ENCODE measurements at places on chromosomes 1 and 21.

- DNase-seq = peak; percentile 14
These were observed 974.8 kb downstream of the ADGRL2 start for GRCh38 chr1:82775406-82776000.

DNA sequence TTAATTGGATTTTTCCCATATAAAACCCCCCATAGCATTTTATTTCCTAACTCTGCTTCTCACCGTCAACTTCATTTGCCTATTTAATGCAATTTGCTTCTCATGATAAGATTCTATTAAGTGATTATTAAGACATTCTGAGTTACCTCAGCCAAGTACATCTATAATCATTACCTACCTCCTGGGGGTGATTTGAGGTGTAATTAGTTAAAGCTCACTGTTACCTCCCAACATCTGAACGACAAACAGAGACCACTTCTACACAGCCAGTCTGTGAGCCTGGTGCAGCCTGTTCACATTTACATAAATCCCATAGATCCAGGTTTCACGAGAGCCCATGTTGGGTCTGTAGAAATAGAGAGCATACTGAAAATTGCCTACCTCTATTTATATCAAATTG is 65.7 kb upstream of the SSX2IP start:
- DNase-seq = no peak

- DNase-seq = peak; percentile 5
These were observed 29.3 kb downstream of the TNNT2 start for GRCh38 chr1:201348211-201348566.

DNA sequence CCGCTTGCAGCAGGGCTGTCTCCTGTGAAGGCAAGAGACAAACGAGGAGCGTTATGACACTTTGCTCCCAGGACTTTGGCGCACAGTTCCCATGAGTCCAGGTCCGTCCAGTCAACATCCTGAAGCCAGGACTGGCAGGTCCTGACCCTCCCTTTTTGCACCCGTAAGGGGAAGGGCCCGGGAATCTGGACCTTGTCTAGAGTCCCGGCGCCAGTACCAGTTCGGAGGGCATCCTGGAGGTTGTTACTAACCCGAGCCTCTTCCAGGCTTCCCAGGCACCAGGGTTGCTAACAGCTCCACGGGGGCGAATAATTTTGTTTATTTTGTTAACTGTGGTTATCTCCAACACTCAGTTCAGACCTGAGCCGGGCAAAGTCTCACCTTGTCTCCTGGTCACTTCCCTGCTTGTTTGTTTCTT is 682 bp upstream of the RWDD3 start:
- no peak for DNase-seq

DNA sequence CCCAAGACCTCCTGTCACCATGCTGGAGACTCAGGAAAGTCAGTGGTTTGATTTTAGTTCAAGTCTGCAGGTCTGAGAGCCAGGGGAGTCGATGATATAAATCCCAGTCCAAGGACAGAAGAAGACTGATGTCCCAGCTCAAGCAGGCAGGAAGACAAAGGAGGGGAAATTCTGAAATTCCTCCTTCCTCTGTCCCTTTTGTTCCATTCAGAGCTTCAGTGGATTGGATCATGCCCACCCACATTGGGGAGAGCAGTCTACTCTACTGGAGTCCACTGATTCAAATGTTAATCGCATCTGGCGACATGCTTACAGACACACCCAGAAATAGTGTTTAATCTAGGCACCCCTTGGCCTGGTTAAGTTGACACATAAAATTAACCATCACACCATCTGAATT is 7.2 kb upstream of the ADAMTS1 start:
- no peak for DNase-seq

DNA sequence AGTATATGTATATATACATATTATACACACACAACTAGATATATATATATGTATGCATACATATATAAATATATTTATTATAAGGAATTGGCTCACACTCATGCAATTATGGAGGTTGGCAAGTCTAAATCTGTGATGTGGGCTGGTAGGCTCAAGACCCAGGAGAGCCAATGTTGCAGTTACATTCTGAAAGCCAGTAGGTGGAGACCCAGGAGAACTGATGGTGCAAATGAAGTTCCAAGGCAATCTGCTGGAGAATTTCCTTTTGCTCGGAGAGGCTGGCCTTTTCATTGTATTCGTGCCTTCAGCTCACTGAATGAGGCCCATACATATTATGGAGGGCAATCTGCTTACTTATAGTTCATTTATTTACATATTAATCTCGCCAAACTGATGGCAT is 9.4 kb downstream of the IVL start:
- no peak for DNase-seq

DNA sequence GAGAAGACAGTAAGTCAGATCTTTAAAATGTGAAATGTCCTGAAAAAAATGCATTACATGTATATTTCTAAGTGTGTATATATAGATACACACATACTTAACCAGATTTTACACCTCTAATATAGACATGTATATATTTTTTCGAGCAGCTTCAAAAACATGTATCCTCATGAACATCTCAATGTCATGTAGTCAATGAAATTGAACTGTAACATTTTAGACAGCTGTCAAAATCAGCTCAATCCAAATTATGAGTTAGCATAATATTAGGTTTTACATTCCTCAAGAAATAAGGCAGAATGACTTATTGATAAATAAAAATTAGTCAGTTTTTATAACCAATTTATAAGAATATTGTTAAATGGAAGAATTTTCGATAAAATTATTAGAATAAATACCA is 665.7 kb downstream of the BRINP3 start:
- no peak for DNase-seq

- DNase-seq = no peak
These were observed 77.6 kb upstream of the PGBD5 start for GRCh38 chr1:230503726-230504125.

DNA sequence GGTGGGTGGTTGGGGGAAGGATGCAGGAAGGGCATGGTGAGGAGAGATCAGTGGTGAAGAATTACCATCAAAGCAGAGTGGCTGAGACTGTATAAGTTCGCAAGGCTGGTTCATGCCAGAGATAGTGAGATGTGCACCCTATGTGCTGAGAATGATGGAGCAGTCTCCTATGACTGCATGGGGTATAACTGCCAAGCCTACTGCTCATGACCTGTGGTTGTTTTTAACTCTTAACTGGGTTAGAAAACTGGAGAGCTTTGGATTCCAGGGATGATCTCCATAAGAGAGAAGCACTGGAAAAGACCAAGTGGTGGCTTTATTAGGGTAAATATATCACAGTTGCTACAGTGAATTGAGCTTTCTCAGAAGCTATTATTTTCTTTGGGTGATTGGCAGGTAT is 16.2 kb downstream of the WNT2B start:
- DNase-seq = no peak

DNA sequence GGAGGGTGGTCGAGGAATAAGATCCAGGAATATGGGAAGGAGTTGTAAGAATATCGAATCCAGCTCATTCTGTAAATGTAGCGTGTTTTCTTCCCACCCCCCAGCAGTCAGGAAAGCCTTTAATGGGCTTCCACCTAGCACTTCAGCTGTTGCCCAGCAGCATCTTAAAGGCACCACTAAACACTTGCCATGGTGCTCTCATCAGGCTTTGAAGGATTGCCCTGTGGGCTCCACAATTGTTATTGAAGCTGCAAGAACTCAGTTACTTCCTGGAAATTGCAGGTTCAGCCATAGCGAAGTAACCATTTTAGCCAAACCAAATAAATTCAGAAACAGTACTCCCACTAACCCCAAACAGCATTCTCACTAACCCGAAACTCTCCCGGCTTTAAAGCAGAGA is 511.2 kb downstream of the PLPP3 start:
- no peak for DNase-seq

DNA sequence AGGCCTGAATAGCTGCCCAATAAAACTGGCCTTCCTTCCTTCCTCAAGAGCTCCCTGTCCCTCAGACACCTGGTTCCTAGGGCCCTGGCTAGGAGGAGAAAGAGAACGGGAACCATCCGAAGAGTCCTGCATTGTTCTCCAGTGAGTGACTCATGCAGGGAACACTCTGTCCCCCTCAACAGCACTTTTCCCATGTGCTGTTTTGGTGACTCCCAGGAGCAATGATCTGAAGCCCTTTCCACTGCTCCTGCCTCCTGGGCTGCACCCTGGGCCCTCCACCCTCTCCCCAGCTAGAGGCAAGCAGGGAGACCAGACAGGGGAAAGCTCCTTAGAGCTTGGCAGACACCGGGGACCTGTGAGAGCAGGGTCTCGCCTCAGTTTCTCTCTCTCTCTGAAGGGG is 18.9 kb downstream of the TNNT2 start:
- DNase-seq = no peak

- DNase-seq = no peak
These were observed 25.9 kb upstream of the RAP1A start for GRCh38 chr1:111593403-111594305.

DNA sequence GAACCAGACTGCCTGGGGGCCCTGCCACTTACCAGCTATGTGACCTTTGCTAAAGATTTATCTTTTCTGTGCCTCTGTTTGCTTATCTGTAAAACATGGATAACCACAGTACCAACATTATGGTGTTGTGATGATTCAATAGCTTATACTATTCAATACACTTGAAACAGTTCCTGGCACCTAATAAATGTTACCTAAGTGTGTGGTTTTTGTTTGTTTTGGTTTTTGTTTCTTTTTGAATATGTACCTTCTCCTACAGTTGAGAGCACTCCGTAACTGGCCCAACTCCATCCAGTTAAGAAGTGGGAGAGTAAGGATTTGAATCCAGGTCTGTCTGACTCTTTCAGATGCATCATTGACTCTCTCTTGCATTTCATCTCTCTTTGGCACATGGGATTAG is 125.8 kb upstream of the C8B start:
- no peak for DNase-seq

DNA sequence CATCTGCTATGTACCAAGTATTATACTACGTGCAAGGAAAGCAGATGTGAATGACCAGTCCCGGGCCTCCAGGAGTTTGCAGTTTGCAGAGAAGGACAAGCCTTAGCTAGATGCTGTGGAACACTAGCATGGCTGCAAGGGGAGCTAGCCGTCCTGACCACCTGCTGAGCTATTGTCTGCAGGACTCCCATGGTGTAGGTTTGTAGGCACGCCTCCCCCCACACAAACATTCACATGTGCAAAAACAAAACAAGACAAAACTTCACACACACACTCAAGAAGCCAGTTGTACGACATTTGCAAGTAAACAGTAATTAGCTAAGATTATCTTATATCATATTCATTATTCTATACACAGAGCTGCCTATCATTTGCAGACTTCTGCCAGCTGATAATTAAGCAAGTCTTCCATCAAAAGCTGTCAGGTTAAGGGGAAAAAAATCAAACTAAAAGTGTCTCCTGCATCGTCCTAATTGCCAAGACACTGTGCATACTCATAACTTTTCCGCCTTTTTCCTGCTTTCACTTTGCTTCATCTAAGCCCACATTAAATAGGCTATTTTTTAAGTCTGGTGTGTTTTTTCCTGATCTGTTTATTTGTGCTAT is 10.7 kb upstream of the HNRNPU start:
- no peak for DNase-seq

- no peak for DNase-seq
These were observed 36.5 kb downstream of the CHRM3 start for GRCh38 chr1:239422818-239423217.

DNA sequence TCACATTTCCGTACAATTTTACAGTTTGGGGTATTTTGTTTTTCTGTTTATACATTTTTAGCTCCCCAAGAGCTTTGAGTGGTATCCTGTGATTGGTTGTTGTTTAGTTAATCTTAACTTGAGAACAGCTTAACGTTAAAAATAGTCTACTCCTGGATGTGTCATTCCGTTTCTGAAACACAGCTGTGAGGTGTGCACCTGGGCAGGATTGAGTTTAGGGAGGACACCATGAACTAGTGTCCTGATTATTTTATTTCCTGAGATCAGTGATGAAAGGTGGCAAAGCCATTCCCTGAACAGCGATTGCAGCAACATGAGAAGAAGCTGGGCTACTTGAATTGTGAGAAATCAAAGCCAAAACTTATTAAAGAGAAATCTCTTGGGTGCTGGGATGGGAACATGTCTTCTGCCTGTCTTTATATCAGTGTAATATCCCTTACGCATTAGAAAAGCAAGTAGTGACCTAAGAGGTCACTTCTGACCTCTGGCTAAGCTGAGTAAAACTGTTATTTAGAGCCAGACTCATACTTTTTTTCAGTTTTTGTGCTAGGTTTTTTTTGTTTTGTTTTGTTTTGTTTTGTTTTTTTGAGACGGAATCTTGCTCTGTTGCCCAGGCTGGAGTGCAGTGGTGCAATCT is 43.4 kb downstream of the ZBTB40 start:
- no peak for DNase-seq

- no peak for DNase-seq
These were observed 29.7 kb upstream of the C8B start for GRCh38 chr1:56995414-56996100.

- peak; percentile 57 for DNase-seq
These were observed 3.7 kb upstream of the FNDC7 start for GRCh38 chr1:108708691-108709660.

DNA sequence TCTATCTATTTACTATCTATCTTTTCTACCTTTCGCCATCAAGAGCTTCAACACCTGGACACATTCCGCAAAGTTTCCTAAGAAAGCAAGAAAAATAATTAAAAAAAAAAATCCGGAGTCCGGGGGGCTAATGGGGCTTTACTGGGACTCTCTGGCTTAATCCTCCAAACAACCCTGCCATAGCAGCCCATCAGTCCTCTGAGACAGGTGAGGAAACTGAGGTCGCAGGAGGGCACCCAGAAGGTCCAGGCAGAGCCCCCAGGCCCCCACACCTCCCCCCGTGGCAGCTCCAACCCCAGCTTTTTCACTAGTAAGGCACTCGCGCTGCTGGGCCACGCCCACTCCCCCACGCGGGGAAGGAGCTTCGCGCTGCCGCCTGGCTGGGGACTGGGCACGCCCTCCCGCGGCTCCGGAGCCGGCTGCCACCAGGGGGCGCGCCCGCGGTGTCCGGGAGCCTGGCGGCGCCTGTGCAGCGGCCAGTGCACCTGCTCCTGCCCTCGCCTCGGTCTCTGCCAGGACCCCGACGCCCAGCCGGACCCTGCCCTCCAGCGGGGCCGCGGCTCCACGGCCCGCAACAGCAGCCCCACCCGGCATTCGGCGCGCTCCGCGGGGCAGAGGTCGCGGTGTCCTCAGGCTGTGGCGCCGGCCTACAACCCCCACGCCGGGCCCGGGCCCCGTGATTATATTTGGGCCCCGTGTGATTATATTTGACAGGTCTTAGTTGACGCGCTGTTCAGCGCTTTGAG is 54.1 kb upstream of the SAMD11 start:
- peak; percentile 86 for DNase-seq

DNA sequence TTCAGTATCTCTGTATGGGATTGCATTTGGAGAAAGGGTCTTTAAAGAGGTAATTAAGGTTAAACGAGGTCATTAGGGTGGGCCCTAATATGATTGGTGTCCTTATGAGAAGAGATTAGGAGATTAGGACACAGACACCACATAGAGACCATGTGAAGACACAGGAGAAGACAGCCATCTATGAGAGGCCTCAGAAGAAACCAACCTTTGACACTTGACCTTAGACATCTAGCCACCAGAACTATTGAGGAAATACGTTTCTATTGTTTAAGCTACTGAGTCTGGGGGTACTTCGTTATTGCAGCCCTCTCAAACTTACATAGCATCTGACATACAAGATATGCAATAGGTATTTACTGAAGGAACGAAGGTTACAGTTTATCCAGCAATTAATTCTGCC is 7.3 kb upstream of the VPS45 start:
- no peak for DNase-seq

- no peak for DNase-seq
These were observed 73.8 kb downstream of the TUT4 start for GRCh38 chr1:52479076-52479475.

GRCh38 chr1:198830412-198830811 is 191.6 kb downstream of the PTPRC start:
- DNase-seq = no peak

GRCh38 chr1:54615531-54616279 is 7.6 kb downstream of the FAM151A start:
- DNase-seq = no peak

- no peak for DNase-seq
These were observed 128.8 kb upstream of the COA6 start for GRCh38 chr1:234244482-234244881.
